Cardiac fibroblast (primary cell): ENCODE measurements at places on chromosomes 1 and 21.
A peak's percentile ranks its signal among the peaks of the same experiment; 100 is the strongest.

DNA sequence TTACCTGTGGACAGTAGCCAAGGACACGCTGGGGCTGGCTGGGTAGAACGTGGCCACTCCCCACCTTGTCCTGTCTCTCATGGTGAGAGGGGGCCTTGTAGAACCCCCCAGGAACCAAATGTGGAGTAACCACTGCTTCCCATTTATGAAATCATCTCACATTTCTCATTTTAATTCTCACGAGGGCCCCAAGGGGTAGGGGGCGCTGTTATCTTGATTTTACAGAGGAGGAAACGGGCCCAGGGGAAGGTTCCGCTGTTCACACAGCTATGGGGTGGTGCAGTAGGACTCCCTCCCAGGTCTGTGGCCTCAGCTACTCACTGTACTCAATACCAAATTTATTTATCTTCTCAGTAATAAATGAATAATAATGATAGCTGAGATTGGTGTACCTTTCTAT is 5.5 kb downstream of the SMPDL3B start:
- DNase-seq: peak; percentile 47

- no peak for DNase-seq
Measured at GRCh38 chr1:114109981-114110380, 43.7 kb downstream of the SYT6 start.

DNA sequence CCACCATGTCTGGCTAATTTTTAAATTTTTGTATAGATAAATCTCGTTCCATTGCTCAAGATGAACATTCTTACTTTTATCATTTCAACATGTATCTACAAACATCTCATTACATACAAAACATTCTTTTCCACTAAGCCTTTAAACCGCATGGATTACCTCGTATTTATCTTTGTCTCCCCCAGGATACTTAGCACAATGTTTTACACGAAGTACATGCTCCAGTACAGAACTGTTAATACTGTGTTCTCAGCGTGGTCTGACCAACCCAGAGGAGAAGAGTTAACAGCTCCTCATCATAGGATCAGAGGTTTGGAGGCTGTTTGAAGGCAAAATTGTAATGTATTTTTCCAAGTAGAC is 7.4 kb downstream of the PIK3C2B start:
- DNase-seq: no peak

- DNase-seq: no peak
Measured at GRCh38 chr1:99218572-99218971, 45.7 kb upstream of the PLPPR4 start.

- DNase-seq: no peak
Measured at GRCh38 chr1:34166191-34166624, 1.2 kb upstream of the CSMD2 start.

DNA sequence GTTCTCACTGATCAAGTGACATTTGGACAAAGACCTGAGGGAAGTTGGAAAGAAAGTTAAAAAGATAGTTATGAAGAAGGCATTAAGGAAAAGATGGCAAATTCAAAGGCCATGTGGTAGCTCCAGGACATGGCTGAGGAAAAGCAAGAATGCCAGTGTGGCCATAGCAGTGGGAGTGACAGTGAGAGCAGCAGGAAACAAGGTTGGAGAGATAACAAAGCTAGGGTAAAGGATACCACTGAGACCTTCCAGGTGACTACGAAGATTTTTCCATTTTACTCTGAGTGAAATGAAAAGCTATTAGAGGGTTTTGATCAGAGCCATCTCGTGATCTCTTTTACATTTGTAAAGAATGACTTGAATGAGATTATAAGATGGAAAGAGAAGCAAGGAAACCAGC is 170.6 kb downstream of the SLC44A5 start:
- no peak for DNase-seq

GRCh38 chr1:21233490-21233889 is 56.8 kb downstream of the ECE1 start:
- no peak for DNase-seq

GRCh38 chr1:238608144-238608543 is 717.4 kb upstream of the ZP4 start:
- DNase-seq: no peak

- DNase-seq: peak; percentile 61
Measured at GRCh38 chr1:28510970-28511440, 5.2 kb downstream of the RCC1 start.

GRCh38 chr1:212622906-212623305 is 14.3 kb downstream of the ATF3 start:
- no peak for DNase-seq

DNA sequence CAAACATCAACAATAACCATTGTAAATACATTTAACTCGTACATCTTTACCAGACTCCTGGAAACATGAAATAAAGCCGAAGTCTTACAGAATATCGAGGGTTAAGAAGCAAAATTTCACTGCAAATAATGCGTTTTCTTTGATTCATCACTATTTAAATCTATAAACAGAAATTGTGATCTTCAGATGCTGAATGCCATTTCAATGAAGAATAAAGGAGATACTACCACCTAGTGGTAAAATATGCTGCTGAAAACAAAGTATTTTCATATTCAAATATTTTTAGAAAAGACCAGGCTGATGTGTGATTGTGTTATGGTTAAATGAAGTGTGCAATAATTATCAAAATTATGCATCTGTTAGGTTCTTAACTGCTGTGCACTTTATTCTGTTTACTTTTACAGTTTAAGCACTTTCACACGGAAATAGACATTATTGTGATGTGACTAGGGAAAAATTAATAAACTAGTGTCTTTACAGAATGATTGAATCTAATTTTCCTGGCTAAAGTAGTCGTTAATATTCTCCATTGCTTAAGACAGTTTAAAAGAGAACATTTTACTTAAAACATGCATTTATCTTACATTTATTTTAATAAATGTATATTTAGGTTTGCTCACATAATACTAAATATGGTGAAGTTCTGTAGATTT is 1093.1 kb downstream of the MRPL39 start:
- peak; percentile 20 for DNase-seq

GRCh38 chr1:46364612-46365011 is 24.0 kb downstream of the NSUN4 start:
- DNase-seq: no peak

DNA sequence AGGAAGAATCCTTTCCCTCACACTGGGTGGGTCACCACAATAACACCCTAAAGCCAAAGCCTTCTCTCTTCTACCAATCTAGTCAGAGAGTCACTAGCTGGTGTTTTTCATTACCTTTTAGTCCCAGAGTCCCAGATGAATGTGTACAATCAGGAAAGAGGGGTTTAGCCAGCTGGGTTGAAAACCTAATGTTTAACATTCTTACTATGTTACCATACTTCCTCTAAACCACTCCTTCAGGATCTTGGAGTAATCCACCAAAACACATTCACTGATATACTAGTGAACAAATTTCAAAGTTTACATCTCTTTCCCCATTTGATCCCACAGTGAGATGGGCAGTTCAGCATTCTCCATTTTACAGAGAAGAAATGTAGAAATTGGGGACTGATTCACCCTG is 9.7 kb downstream of the LPAR3 start:
- peak; percentile 54 for DNase-seq

DNA sequence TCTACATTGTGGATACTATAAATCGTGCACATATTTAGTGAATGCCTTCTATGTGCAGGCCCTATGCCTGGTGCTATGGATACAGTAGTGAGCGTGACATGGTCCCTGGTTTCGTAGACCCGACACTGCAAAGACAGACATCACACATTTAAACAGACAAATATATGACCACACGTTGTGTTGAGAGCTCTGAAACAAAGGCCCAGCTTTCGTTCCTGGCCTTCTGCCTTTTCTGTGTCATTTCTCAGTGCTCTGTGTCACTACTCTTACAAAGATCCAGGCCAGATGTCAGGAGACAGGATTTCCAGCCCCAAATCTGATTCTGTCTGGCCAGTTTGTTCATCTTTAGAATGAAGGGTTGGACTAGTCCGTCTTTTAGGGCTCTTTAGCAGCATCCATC is 19.3 kb upstream of the TRABD2B start:
- DNase-seq: no peak

GRCh38 chr1:55358581-55358980 is 143.4 kb upstream of the USP24 start:
- DNase-seq: no peak
